ENCODE measurements at places on chromosomes 3 and 15.

DNA sequence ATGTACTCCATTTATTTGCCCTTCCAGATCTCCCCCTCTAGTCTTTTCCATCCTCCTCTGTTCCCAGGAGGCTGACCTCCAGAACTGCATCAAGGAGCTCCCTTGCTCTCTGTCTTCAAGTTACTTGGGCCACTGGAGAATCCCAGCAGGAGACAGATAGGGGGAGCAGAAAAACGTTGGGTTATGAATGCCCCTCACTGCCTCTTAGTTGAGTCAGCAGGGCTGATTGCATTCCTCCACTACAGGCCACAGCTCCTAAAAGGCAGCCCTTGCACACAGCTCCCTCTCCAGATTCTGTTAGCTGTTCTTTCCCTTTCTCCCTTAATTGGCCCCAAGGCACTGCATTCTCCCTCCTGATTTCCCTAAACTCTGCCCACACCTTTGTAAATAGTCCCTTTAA lies 12.4 kb upstream of the CEP152 start:
- no peak for DNase-seq

GRCh38 chr3:5194801-5195509 lies 7.4 kb downstream of the EDEM1 start:
- no peak for DNase-seq

DNA sequence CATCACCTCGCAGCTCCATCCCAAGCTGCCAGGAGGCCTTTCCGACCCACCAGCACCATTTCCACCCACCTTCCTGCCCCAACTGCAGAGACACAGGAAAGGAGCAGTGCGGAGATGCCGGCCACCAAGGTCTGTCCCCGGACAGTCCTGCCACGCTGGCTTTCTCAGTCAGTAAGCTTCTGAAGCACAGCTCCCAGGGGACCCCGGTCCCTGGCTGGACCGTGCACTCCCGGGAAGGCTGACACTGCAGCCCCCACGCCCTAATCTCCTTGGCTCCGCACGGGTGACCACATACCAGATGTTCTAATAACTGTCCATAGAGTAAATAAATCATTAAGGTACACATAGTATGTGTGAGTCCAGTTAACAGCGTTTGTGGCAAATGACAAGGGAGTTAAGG lies 73.5 kb downstream of the VGLL4 start:
- DNase-seq, result no peak

DNA sequence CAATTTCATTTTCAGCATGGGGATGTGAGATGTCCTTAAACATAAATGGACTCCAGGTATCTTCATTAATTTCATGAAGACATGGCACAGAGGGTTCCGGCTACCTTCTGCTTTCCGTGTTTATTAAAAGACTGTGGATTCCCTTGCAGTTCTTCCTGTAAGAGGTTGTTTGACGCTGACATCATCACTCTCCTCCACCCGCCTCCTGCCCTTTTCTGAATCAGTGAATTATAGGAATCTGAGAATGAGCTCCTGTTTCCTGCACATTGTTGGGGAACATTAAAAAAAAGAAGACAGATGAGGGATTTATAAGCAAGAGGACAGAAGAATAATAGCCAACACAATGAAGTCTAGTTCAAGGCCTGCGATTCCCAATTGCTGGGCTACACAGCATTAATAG lies 191.3 kb downstream of the LPP start:
- no peak for DNase-seq

- no peak for DNase-seq
Measured at GRCh38 chr3:140323561-140323960, 354.3 kb upstream of the TRIM42 start.

DNA sequence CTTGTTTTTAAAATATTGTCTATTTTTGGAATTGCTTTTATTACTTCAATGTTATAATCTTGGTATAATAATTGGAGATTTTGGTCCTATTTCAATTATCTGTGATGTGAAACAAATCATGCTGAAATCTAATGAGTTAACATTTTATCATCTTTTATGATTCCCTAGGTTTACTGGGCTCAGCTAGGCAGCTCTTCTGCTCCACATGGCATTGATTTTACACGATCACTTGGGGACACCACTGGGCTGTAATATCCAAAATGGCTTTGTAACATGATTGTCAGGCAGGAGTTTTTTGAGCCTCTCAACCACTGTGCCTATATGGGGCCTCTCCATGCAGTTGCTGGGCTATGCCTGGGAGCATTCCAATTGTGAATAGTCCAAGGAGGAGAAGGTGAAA lies 163.3 kb downstream of the PYDC2 start:
- no peak for DNase-seq

DNA sequence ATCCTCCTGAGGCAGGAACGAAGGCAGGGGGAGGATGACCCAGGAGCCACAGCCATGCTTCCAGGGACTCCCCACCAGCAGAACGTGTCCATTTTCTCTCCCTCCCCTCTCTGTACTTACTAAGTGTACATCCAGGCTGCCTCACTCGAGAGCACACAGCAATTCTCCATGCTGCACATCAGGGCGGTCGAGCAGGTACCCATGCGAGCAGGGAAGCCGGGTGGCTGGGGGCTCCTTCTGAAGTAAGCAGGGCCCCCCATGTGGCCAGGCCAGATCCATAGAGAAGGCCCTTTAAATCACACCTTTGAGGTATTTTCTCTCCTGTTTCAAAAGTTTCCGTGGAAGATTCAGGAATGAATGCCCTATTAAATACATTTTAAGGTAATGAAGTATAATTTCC lies 41.2 kb upstream of the SLC6A11 start:
- DNase-seq, result no peak

- no peak for DNase-seq
Measured at GRCh38 chr15:80577552-80578205, 117.4 kb upstream of the ABHD17C start.

GRCh38 chr3:197683191-197683590 lies 53.5 kb downstream of the RUBCN start:
- no peak for DNase-seq

- DNase-seq, result no peak
Measured at GRCh38 chr3:178297199-178297598, 239.0 kb upstream of the KCNMB2 start.

- no peak for DNase-seq
Measured at GRCh38 chr3:71786217-71786549, 1.2 kb upstream of the PROK2 start.

GRCh38 chr3:136818191-136818768 lies 646 bp upstream of the SLC35G2 start:
- peak; percentile 87 for DNase-seq

DNA sequence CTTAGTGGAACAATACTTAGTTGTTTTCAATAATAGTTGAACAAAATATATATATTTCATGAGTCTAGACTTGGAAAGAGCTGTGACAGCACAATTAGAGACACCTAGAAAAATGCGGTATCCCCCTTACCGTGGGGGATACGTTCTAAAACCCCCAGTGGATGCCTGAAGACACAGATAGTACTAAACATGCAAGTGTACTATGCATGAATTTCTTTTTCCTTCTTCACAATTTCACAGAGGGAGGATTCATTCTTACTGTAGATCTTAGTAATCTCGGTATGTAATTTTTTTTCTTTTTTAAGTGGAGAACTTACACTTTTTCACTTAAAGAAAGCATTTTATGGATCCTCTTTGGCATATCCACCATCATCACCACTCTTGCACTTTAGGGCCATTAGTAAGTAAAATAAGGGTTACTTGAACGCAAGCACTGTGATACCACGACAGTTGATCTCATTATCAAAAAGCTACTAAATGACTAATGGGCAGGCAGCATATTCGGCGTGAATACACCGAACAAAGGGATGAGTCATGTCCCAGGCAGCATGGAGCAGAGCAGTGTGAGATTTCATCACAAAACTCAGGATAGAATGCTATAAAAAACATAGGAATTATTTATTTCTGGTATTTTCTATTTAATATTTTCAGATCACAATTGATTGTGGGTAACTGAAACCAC lies 72.3 kb upstream of the ZNF280D start:
- DNase-seq, result no peak

GRCh38 chr3:192884777-192885773 lies 32.6 kb downstream of the MB21D2 start:
- DNase-seq, result no peak

- DNase-seq, result no peak
Measured at GRCh38 chr15:87219650-87220615, 1036.6 kb downstream of the NTRK3 start.

- no peak for DNase-seq
Measured at GRCh38 chr15:98996169-98996568, 11.4 kb downstream of the PGPEP1L start.

DNA sequence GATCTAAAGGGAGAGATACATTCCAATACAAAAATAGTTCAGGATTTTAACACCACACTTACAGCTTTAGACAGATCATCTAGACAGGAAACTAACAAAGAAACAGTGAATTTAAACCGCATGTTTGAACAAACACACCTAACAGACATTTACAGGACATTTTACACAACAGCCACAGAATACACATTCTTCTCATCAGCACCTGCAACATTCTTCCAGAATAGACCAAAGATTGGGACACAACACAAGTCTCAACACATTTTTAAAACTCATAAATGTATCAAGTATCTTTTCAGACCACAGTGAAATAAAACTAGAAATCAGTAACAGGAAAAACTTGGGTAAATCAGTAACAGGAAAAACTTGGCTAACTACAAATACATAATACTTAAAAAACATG lies 256.3 kb downstream of the MCTP2 start:
- no peak for DNase-seq

DNA sequence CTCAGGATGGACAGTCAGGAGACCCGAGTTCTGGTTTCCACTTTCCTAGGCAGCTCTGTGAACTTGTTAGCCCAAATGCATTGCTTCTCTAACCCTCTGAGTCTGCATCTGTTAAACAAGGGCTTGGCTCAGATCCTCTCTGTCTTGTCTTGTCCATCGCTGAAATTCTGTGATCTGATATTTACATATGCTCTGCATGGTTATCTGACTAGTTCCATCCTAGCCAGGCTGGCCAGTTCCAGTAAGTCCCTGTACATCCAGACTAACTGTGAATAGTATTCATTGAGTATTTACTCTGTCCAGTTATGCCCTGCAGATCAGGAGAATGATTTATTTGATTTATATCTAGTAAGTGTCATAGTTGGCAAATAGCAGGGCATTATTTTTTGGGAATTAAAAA lies 27.0 kb upstream of the SV2B start:
- no peak for DNase-seq

DNA sequence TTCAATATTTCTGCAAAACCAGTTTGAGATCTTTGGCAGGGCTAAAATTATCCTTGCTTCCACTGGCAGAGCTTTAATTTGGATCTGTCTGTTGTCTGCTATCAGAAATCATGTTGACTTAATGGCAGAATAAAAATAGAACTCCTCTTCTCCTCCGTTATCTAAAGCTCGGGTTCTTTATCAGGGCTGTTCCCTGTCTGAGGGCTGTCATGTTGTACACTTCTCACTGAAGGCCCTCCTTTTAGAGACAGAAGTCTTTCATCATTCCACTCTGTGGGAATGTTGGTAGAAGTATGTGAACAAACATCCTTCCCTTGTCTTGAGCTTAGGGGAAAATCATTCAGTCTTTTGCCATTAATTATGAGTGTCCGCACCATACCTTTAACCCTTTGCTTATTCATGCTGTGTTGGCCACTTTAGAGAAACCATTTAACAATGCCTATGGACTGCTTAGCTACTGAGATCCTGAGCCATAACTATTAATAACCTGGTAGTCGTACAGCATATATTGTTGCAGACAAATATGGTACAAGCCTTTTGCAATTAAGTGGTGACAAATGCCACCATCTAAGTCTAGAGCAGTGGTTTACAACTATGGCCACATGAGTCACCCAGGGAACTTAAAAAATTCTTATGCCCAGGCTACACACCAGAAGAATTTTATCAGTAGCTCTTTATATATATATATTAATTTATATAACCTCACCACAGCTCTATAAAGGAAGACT lies 226.0 kb upstream of the TPM1 start:
- no peak for DNase-seq

DNA sequence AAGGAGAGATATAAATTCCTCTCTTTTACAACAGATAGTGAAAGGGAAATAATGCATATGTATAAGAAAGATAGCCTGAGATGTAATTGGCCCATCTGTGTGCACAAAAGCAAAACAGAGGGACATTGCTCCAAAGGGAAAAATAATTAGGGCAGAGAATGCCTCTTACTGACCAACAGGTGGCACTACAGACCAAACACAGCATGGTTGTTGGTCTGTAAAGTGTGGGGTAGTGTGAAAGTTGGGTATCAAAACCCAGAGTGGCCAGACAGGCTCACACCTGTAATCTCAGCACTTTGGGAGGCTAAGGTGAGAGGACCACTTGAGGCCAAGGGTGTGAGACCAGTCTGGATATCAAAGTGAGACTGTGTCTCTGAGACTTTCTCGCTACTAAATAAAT lies 4.5 kb upstream of the TLNRD1 start:
- no peak for DNase-seq

All from bone marrow (tissue), 2 donors.